Breast epithelium (tissue), 4 donors: ENCODE measurements at places on chromosomes 7 and 10. TPM values are rescaled to one million over a fixed set of nuclear protein-coding genes. Genes with fewer than 3 reads are reported as not detected.

DNA sequence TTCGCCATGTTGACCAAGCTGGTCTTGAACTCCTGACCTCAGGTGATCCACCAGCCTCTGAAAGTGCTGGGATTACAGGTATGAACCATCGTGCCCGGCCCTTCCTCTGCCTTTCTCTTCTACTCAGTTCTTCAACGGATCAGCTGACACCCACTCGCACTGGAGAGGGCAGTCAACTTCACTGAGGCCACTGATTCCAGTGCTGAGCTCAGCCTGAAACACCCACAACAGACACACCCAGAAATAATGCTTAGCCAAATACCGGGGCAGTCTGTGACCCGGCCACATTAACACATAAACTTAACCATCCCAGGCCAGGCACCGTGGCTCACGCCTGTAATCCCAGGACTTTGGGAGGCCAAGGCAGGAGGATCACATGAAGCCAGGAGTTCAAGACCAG is 119.3 kb upstream of the CHST15 start:
- no peaks in the 10 kb centered on the region for H3K4me1 ChIP-seq
- no peaks in the 10 kb centered on the region for H3K27me3 ChIP-seq
- no peaks in the 10 kb centered on the region for H3K36me3 ChIP-seq

- DNase-seq, result no peak
- no peaks in the 10 kb centered on the region for H3K4me1 ChIP-seq
- peak overlapping the region; percentile 42 for H3K27ac ChIP-seq
These were observed 11.8 kb downstream of the PODXL start for GRCh38 chr7:131544449-131545301.

- no peaks in the 10 kb centered on the region for H3K27me3 ChIP-seq
- no peak overlapping the region for H3K4me3 ChIP-seq
- no peaks in the 10 kb centered on the region for H3K4me1 ChIP-seq
These were observed 123.0 kb downstream of the NOC3L start for GRCh38 chr10:94239696-94240095.

- DNase-seq, result no peak
- no peak overlapping the region for H3K27ac ChIP-seq
- no peaks in the 10 kb centered on the region for H3K27me3 ChIP-seq
- H3K4me1 ChIP-seq, result no peaks in the 10 kb centered on the region
- no peaks in the 10 kb centered on the region for H3K36me3 ChIP-seq
- H3K4me3 ChIP-seq, result no peak overlapping the region
These were observed 378.0 kb upstream of the AKR1E2 start for GRCh38 chr10:4448030-4448429.

DNA sequence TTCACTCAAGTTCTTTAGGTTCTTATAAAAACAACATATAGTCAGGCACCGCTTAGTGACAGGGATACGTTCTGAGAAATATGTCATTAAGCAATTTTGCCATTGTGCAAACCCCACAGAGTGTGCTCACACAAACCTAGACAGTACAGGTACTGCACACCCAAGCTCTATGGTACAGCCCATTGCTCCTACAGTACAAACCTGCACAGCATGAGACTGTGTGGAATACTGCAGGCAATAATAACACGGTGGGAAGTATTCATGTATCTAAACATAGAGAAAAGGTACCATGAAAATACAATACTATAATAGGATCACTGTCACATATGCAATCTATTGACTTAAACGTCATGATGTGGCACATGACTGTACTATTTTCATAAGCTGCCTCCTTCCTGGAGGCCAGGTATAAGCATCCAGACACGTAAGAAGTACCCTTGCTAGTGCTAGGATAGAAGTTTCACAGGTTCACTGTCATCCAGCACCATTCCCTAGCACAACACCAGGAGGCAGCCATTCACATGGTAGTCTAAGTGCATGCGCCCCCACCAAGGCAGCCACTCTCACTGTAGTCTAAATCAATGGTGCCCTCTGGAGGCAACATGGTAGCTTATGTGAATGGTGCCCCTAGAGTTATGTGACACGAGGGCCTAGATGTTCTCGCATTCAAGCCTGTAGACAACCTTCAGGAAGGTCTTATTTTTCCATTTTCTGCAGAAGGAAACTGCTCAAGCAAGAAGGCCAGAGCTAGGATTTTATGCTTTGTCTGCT is 98.5 kb downstream of the ARHGAP22 start:
- no peak overlapping the region for H3K27ac ChIP-seq
- H3K4me1 ChIP-seq, result no peaks in the 10 kb centered on the region
- H3K4me3 ChIP-seq, result no peak overlapping the region

DNA sequence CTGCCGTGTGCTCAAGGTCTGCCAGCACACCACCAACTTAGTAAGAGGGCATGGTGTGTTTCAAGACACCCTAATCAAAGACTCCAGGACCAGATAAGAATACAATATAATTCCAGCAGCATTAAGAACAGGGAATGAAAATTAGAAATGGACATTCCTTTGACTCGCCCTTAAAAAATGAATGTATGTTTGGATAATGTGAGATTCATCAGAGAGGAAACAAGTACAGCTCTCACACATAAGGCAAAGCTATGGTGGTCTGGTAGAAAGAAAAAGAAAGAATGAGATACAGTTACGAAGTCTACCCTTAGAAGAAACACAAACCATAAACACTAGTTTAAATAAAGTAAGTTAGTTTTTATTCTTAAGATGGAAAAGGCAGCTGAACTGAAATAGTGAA is 174.8 kb upstream of the ANK3 start:
- DNase-seq, result no peak
- no peaks in the 10 kb centered on the region for H3K36me3 ChIP-seq
- H3K4me1 ChIP-seq, result no peaks in the 10 kb centered on the region
- no peaks in the 10 kb centered on the region for H3K27me3 ChIP-seq
- no peak overlapping the region for H3K27ac ChIP-seq

DNA sequence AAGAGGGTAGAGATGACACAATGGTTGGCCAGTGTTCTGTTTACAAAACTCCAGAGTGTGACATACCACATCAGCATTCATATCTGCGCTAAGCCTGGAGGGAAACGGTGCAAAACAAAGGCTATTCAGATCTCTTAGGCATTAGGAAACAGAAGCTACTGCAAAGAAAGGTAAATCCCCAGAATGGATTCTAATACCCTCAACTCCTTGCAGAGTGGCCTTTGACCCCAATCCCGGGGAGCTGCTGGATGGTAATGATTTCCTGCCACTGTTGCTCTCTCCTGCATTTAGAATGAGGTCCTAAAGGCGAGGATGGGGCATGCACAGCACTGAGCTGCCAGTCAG is 65.2 kb downstream of the AOAH start:
- no peaks in the 10 kb centered on the region for H3K27me3 ChIP-seq
- H3K4me3 ChIP-seq, result no peak overlapping the region
- peak; percentile 48 for DNase-seq
- H3K36me3 ChIP-seq, result no peaks in the 10 kb centered on the region
- no peaks in the 10 kb centered on the region for H3K4me1 ChIP-seq

GRCh38 chr10:17851611-17852010 is 42.5 kb downstream of the MRC1 start:
- no peaks in the 10 kb centered on the region for H3K36me3 ChIP-seq
- H3K27ac ChIP-seq, result no peak overlapping the region
- no peak for DNase-seq
- H3K4me3 ChIP-seq, result no peak overlapping the region
- H3K4me1 ChIP-seq, result no peaks in the 10 kb centered on the region

DNA sequence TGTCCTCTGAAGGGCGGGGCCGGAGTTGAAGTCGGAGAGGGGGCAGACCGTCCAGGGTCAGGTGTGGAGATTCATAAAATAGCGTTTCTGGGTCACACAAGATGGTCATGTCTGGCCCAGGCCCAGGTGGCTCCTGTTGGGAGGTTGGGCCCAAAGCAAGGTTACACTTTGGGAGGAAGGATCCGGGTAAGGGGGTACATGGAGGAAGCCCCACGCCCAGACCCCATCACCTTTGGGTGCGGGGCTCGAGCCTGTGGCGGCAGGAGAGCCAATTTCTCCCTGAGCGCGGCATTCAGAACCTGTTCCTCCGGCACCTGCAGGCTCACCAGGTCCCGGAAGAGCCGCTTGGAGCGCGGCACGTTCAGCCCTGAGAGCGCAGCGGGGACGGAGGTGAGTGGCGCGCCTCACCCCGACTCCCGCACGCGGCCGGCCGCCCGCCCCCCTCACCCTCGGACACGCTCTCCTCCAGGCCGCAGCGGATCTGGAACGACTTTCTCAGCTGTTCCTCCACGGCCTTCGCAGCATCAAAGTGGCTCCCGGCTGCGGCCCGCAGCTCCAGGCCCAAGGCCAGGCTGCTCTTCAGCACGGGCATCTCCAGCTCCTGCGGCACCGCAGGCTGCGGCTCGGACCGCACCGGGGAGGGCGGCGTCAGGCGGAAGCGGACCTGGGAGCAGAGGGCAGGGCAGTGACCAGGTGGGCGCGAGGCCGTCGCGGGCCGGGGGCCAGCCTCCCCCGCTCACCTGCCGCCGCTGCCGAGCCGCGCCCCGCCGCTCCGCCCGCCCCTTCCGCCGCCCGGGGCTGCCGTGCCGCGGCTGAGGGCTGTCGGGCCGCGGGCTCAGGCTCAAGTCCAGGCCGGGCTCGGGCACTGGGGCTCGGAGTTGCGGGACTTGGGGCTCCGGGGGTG is 644 bp downstream of the PPP1R35 start:
- H3K27ac ChIP-seq, result peak overlapping the region; percentile 96
- DNase-seq, result no peak
- no peaks in the 10 kb centered on the region for H3K36me3 ChIP-seq
- H3K4me1 ChIP-seq, result peaks cover 32% of the 10 kb centered on the region

DNA sequence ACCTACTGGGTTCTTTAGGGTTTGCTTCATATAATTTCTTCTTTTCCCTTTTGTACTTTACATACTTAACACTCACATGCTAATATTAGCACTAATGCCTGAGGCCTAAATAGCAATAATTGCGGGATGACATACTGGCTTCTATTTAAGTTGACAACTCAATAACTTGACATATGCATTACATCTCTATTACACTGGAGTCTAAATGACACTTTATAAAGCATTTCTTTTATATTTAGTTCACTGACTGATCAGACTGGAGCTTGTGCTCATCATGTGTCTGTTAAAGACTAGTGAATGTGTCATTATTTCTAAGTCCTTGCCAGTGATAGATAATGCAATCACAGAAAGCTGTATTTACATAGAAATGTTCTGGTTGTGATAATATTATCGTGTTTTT is 472.1 kb upstream of the SEMA3A start:
- no peak overlapping the region for H3K4me3 ChIP-seq
- no peak overlapping the region for H3K27ac ChIP-seq
- no peaks in the 10 kb centered on the region for H3K27me3 ChIP-seq
- H3K4me1 ChIP-seq, result no peaks in the 10 kb centered on the region
- no peak for DNase-seq

DNA sequence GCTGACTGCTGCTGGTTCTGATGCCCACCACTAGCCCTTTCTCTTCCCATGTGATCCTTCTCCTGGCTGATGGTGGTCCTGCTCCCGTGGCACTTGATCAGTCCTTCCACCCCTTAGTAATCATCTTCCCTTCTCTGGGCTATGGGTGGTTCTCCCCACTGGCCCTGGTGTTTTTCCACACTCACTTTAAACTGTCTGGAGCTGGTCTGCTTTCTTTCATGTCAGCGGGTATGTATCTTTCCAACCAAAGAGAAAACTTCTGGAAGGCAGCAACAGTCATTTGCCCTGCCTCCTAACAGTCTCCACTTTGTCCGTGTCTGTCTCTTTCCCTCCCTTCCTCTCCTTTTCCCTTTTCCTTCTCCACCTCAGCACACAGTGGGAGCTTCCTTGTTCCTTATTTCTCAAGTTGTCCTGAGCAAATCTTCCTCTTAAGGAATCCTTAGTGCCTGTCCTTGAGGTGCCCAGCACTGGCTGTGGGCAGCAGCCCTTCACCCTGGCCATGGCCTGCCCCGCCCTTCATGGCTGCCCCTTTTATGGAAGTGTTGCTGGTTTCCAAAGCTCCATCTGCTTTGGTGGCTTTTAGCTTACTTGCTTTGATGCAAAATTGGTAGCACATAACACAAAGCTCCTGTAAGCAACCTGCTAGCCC is 189.0 kb downstream of the TCF7L2 start:
- no peak overlapping the region for H3K27ac ChIP-seq
- no peaks in the 10 kb centered on the region for H3K4me1 ChIP-seq
- no peaks in the 10 kb centered on the region for H3K27me3 ChIP-seq
- peaks cover 4% of the 10 kb centered on the region for H3K36me3 ChIP-seq
- no peak for DNase-seq

- H3K36me3 ChIP-seq, result no peaks in the 10 kb centered on the region
- no peaks in the 10 kb centered on the region for H3K27me3 ChIP-seq
- H3K4me3 ChIP-seq, result no peak overlapping the region
- H3K4me1 ChIP-seq, result no peaks in the 10 kb centered on the region
- DNase-seq, result no peak
These were observed 181.2 kb upstream of the PRSS58 start for GRCh38 chr7:142438923-142439515.

DNA sequence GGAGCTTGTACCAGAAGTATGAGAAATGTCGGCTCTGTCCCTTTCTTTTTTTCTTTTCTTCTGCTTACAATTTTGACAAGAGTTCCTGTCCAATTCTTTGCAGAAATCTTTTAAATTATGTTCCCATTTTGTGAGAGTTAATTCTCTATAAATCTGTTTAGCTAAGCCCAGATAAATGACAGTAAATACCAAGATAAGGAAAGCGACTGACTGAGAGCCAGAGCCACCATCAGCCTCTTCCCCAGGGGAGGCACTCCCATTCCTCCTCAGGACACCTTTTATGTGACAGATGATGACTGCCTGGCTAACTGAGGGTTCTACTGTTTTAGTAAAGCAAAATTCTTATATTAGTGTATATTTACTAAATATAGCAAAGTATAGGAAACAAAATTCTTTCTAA is 6.9 kb upstream of the GGCT start:
- peaks cover 3% of the 10 kb centered on the region for H3K4me1 ChIP-seq
- no peak overlapping the region for H3K27ac ChIP-seq
- H3K27me3 ChIP-seq, result no peaks in the 10 kb centered on the region

DNA sequence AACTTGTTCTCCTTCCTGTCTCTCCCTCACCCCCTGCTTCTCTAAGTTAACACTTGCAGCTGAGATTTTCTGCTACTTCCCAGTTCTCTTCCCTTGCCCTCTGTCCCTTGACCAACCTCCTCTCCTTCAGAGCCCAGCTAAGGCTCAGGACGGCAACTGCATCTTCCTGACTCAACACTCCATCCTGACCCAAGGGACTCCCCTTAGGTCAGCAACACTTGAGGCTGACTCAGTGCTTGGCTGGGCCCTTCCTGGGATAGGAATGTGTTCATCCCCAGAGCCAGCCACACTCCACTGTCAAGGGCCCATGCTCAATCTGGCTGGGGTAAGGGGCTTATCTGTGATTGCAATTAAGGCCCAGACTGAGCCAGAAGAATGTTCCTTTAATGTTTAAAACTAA is 3.4 kb downstream of the CALHM2 start:
- DNase-seq, result no peak
- H3K36me3 ChIP-seq, result no peaks in the 10 kb centered on the region
- H3K27ac ChIP-seq, result peak overlapping the region; percentile 83
- H3K4me3 ChIP-seq, result no peak overlapping the region
- H3K4me1 ChIP-seq, result peaks cover 16% of the 10 kb centered on the region

ANXA7 gene
- total RNA-seq, result 169 TPM

TRIM50 gene
- 1.4 TPM for total RNA-seq
